Ovary (tissue), 10 donors: ENCODE measurements at places on chromosomes 3 and 15.

DNA sequence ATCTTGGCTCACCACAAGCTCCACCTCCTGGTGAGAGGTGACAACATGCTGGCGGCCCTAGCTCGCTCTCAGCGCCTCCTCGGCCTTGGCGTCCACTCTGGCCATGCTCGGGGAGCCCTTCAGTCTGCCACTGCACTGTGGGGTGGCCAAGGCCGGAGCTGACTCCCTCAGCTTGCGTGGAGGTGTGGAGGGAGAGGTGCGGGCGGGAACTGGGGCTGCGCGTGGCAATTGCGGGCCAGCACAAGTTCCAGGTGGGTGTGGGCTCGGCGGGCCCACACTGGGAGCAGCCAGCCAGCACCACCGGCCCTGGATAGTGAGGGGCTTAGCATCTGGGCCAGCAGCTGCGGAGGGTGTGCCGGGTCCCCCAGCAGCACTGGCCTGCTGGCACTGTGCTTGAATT, 275.7 kb upstream of the P2RY1 start:
- DNase-seq: no peak

- DNase-seq: no peak
Observed at GRCh38 chr3:14537590-14538450, 2.3 kb downstream of the GRIP2 start.

DNA sequence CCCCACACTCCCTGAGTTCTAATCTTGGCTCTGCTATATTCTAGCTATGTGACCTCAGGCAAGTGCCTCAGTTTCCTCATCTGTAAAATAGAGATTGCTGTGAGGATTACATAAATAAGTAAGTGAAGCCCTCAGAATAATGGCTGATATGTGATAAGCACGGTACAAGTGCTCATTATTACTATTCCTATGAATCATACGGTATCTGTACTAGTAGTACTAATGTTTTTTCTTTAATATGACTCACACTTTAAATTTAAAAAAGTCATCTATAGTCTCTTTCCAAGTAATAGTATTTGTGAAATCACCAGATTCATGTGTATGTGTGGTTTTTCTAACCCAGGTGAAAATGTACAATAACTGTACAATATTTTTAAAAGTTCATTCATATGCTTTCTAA, 58.7 kb downstream of the CLDN11 start:
- DNase-seq: no peak

DNA sequence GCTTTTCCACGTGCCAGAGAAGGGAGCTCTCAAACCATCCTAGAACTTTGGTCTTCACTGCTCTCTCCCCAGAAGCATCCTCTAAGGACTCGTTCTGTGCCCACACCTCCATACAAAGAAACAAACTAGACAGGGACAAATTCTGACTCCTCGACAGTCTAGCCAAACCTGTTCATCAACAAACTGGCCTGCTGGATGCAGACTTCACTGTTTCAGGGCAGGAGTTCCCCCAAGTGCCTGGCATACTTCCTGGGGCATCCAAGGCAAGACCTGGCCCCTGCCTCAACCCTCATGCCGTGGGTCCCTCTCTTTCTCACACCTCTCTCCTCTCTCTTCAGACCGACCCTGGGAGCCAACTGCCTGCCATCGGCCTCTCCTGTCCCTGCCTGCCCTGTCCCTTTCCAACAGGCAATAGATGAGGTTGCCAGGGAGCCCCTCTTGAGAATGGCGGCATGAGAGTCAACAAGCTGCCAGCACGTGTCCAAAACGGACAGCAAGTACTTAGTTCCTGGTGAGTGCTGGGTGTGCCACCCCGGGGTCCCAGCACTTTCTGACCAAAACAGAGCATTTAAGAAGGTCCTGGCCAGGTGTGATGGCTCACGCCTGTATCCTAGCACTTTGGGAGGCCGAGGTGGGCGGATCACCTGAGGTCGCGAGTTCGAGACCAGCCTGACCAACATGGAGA, 79.1 kb upstream of the HES1 start:
- DNase-seq: no peak

- no peak for DNase-seq
Observed at GRCh38 chr3:38107911-38108648, 28.8 kb downstream of the ACAA1 start.

- no peak for DNase-seq
Observed at GRCh38 chr15:66151809-66152208, 101.7 kb downstream of the MEGF11 start.

- DNase-seq: no peak
Observed at GRCh38 chr3:153087595-153088566, 74.1 kb upstream of the RAP2B start.

DNA sequence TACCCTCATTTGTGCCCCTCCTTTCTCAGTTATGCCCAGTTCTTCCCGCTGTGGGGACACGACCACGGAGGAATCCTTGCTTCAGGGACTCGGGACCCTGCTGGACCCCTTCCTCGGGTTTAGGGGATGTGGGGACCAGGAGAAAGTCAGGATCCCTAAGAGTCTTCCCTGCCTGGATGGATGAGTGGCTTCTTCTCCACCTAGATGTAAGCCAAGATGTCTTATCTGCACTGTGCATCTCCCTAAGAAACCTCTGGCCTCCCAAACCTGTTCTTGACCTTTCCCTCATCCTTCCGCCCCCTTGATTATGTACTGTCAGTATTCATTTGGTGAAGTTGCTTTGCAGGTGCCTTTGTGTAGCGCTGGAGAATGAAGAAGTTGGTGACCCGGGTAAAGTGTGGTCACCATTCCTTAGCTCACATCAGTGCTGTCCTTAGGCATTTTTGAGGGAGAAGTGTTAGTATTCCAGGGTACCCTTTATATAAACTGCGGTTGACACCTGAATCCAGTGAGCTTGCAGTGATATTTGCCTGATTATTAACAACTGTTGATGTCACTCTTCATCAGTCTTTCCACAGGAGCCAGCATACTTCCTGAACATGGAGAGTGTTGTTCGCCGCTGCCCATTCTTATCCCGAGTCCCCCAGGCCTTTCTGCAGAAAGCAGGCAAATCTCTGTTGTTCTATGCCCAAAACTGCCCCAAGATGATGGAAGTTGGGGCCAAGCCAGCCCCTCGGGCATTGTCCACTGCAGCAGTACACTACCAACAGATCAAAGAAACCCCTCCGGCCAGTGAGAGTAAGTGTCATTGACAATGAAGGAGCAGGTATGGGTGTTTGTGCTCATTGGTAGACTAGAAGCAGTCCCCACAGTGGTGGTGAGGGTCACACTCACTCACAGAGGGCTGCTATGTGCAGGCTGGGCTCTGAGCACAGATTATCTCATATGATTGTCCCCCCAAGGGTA, 966 bp downstream of the ALAS1 start:
- no peak for DNase-seq

DNA sequence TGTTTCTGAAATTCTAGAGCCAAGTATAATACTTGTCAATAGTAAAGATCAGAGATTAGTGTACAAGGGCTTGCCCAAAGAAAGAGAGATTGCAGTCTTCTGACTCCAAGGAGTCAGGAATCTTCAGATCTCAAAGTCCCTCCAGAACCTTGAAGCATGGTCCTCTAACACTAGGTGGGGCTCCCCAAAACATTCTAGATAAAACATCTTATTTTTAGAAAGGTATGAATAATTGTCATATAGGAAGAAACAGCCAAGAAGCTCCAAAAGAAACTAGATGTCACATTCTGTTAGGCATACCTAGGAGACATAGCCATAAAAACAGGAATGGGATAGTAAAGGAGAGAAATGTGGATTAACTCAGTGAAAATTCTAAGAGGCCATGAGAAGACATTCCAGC, 10.7 kb downstream of the MUC13 start:
- no peak for DNase-seq

DNA sequence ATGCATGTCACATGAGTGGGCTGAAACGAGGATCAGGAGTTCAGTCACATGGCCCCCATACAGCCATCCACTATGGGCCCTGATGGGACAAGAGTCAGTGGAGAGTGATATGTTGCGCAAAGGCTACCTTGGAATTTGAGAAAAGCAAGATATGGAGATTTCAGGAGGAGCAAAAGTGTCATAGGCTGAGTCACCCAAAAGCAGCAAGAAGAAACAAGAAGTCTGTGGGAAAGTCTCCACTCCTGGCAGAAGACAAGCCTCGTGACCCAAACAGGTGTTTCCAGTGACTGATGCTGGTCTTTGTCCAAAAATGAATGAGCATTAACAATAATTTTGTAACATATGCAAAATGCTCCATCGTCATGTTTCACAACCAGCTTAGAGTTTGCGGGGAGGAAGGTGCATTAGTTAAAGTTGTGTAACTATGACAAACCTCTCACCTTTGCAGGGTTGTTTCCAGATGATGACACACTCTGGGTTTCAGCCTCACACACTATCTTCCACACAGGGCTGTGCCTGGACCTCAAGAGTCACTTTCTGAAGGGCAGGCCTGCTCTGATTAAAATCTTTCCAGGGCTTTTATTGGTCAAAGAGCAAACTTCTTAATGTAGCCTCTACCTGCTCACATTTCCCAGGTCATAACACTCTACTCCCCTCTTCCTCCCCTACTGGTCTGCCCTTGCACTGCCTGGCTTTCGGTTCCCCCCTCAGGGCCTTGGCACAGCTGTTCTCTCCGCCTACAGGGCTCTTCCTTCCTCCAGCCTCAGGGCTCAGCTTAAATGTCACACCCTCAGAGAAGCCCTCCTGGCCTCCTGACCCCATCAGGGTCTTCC, 3.9 kb upstream of the DNASE1L3 start:
- no peak for DNase-seq

- DNase-seq: no peak
Observed at GRCh38 chr3:65619451-65619881, 419.3 kb downstream of the MAGI1 start.

DNA sequence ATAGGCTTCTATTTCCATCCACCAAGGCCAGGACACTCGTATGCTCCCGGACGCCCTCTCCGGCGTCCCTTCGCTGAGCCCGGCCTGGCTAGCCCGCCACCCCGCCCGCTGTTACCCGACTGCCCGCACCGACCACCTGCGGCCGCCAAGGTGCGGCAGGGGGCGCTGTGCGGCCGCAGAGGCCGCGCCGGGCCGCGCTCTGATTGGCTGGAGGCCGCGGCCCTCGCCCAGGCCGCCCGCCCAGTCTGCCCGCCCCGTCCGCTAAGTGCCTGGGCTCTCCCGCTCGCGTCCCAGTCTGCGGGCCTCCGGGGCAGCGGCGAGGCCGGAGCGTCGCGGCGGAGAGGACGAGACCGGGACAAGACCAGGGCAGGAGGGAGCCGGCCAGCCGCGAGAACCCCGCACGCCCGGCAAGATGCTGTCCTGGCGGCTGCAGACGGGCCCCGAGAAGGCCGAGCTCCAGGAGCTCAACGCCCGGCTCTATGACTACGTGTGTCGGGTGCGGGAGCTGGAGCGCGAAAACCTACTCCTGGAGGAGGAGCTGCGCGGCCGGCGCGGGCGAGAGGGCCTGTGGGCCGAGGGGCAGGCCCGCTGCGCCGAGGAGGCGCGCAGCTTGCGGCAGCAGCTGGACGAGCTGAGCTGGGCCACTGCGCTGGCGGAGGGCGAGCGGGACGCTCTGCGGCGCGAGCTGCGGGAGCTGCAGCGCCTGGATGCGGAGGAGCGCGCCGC, at the start of gene SYNM:
SYNM (plus strand) TSS at position 293 of the 726 bp plus-strand sequence; CDS start at position 413, 120 bp downstream.
- peak; percentile 74 for DNase-seq

DNA sequence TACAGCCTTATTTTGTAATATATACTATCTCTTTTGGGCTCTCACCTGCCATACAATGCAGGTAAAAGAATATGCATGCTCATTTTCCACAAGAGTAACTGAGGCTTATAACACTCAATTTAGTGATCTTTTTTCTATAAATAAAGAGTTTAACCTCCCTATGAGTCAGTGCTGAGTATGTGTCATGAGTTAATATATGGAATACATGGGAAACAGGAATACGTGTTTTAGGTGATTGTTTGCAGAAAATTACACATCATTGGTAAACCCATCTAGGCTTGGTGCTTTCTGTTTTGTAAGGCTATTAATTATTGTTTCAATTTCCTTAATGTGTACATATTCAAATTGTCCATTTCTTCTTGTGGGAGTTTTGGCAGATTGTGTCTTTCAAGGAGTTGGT, 411.3 kb downstream of the GRM7 start:
- DNase-seq: no peak

DNA sequence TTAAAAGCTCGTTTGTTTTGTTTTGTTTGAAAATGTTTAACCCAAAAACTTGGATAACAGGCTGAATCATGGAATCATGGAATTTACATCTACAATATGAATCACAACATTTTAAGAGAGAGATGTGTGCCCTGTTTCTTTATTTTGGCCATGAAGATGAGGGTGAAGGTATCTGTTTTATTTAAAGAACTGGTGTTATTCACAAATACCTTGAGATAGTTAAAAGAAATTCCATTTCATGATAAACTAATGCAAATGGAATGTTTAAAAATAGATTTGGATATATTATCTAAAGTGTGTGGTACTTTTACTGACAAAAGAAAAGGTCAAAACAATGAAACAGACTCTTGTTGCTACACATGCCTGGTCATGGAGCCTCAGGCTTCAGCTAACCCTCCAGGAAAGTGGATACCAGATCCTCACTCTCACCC, 486.0 kb upstream of the CFAP20DC start:
- DNase-seq: no peak

- peak; percentile 8 for DNase-seq
Observed at GRCh38 chr3:71629711-71630110, 46.2 kb upstream of the FOXP1 start.

DNA sequence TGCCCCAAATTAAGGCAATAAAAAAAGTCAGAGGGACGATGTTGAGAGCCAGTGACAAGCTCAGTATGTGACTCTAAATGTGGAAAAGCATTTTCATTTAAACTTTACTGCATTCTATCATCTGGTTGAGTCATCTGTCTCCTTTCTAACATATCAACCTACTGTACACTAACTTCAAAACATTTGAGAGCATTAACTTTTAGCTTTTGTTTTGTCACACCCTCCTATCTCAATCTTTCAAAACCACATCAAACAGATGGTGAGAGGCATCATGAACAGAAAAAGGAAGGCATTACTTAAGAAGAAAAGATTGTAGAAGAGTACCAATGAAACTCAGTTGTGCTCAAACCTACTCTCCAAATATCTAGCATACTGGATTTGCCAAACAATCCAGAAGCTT, 4.8 kb downstream of the LRRC58 start:
- DNase-seq: no peak

DNA sequence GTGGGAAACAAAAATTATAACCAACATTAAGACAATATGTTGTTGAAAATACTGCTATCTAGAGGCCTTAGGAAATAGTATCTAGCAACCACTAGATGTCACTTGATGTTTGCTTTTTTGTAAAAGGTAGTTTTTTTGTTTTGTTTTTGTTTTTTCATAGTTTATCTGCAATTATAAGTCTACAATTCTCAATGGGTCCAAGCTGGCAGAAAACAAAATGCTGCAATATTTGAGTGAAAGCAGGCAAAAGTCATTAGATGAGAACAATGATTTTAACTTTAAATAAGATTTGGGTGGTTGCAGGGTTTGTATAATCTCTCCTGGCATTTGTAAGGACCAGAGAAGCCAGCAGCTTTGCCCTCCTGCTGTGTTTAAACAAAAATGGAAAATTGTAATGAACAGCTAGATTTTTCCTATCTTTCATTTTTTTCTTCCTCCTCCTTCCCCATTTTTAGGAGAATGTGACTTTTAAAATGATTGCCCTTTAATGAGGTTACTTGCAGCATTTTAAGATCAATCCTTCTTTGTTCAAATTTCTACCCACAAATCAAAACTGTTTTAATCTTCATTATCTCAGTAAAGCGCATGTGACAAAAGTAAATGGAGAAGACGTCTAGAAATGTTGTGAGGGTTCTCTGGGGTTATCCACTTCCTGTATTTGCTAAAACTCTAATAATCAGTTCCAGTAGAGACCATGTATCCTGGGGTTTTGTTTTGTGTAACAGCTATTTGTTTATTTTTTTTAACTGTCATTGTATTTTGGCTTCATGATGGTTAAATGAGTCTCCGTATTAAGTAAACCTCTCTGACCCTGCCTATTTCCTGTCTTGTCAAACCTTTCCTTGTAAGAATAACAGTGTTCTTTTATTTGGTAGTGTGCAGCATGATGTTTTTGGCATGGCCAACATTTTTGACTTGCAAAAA, 27.3 kb downstream of the DUT start:
- no peak for DNase-seq
